GM23338 (cell line): ENCODE measurements at places on chromosomes 3 and 15. TPM values are rescaled to one million over a fixed set of nuclear protein-coding genes. Genes with fewer than 3 reads are reported as not detected.

DNA sequence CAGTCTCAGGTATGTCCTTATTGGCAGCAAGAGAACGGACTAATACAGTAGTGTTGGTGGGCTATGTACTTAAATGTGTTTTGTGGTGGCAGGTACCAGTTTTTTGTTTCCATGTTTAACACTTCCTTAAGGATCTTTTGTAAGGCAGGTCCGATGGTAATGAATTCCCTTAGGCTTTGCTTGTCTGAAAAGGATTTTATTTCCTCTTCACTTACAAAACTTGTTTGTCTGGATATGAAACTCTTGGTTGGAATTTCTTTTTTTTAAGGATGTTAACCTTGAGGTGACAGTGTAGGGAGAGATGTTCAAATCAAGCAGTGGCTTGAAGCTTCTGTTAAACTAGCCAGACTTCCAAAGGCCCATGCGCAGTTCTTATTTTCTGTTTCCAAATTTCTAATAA, 122.2 kb upstream of the FGF7 start:
- DNase-seq, result no peak

The EIF3J gene
- 58.8 and 62.7 TPM in 2 replicates for total RNA-seq

GRCh38 chr3:184730924-184731323, 19.1 kb upstream of the MAGEF1 start:
- no peak for DNase-seq

DNA sequence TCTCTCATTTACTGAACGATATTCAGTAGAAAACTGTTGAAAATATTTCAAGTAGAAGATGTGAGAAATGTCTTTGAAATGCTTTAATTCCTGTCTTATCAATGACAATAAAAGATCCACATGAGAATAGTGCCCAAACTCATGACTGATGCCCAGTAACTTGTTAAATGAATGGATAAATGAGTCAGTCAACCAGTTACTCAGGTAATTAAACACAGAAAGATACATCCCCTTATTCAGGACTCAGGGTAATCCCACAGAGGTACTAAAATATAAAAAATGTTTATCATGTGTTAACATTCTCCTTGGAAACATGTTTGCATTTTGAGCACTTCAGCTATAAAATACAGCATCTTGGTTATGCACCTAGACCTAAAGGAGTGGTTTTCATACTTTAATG, 169.5 kb downstream of the MBNL1 start:
- DNase-seq, result no peak

GRCh38 chr3:138434875-138435772, 708 bp downstream of the ESYT3 start:
- peak; percentile 64 for DNase-seq

GRCh38 chr3:37489355-37489754, 315.0 kb upstream of the LRRFIP2 start:
- DNase-seq, result no peak

The MRPS22 gene
- total RNA-seq, result 49.5 and 65.6 TPM in 2 replicates

The SGO1 gene
- 31.8 and 33.0 TPM in 2 replicates for total RNA-seq

- no peak for DNase-seq
Measured at GRCh38 chr3:107845380-107846278, 245.2 kb downstream of the CD47 start.

The RPL32 gene
- 561 and 772 TPM in 2 replicates for total RNA-seq

DNA sequence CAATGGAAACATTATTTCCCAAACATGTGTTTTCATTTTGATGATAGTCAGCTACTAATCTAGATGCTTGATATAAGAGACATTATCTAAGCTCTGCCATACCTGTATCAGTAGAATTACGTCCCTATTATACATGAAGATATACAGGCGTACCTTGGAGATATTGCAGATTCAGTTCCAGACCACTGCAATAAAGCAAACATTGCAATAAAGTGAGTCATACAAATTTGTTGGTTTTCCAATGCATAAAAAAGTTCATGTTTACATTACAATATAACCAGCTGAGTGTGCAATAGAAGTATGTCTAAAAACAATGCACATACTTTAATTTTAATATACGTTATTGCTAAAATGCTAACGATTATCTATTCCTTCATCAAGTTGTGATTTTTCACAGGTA, 236.0 kb upstream of the ZNF717 start:
- no peak for DNase-seq

GRCh38 chr15:91150502-91151160, 50.6 kb downstream of the SV2B start:
- no peak for DNase-seq

GRCh38 chr15:44261007-44261706, 27.4 kb upstream of the GOLM2 start:
- peak; percentile 84 for DNase-seq

- DNase-seq, result no peak
Measured at GRCh38 chr15:61415617-61416120, 186.6 kb upstream of the RORA start.

The RTP1 gene
- total RNA-seq, result 4.4 and 5.9 TPM in 2 replicates

- peak; percentile 82 for DNase-seq
Measured at GRCh38 chr3:183745300-183746098, 47.9 kb downstream of the YEATS2 start.

The IMPDH2 gene
- total RNA-seq, result 297 and 314 TPM in 2 replicates

The PAQR9 gene
- 2.0 and 2.3 TPM in 2 replicates for total RNA-seq

The MINAR1 gene
- total RNA-seq, result 1.4 and 1.7 TPM in 2 replicates

- DNase-seq, result no peak
Measured at GRCh38 chr3:134654031-134654430, 3.2 kb upstream of the KY start.

GRCh38 chr3:101279765-101280385, 40.5 kb downstream of the IMPG2 start:
- no peak for DNase-seq

- DNase-seq, result no peak
Measured at GRCh38 chr3:136332302-136332701, 82.2 kb downstream of the PCCB start.

GRCh38 chr3:177111541-177111949, 85.7 kb downstream of the TBL1XR1 start:
- no peak for DNase-seq

The ALG3 gene
- total RNA-seq, result 107 and 109 TPM in 2 replicates

DNA sequence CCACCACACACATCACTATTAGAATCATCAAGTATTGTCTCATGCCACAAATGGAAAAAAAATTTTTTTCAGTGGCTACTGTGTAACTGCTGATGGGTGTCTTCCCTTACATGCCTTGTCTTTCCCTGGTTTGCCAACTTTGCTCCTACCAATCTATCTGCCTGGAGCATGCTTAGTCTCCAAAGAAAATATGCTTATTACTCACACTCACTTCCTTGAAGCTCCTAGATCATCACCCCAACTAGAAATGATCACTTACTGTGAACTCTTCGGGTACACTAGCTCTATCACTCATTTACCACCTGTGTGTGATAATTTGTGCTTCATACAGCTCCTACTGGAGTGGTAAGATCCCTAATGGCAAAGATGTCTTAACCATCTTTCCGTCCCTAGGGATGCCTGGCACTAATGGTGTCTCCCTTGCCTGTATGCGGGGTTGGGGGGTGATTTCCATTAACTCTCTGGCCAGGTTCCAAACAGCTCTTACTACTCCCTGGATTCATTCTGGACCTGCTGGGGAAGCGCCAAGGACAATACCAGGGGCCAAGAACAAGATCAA, 799 bp downstream of the VPS33B start:
- no peak for DNase-seq

The CHCHD4 gene
- total RNA-seq, result 25.8 and 31.1 TPM in 2 replicates

The THBS1 gene
- 81.3 and 81.9 TPM in 2 replicates for total RNA-seq
